ENCODE measurements at places on chromosomes 12 and 14.

DNA sequence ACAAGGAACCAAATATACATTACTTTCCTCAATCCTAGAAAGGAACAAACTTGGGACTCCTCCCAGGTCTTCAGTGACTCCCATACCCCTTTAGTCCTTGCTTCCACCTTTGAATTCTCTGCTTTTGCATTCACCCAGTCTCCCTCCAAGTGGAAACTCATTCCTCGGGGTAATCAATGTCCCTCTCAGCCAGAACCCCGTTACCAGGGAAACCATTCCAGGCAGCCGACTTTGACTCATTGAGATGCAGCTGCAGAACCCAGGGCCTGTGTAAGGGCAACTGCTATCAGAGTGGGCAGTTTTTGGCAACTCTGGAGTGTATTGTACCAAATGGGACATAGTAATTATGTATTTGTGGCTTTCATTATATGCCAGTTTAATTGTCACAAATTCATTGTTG lies 186.2 kb downstream of the NRXN3 start:
- DNase-seq = no peak

DNA sequence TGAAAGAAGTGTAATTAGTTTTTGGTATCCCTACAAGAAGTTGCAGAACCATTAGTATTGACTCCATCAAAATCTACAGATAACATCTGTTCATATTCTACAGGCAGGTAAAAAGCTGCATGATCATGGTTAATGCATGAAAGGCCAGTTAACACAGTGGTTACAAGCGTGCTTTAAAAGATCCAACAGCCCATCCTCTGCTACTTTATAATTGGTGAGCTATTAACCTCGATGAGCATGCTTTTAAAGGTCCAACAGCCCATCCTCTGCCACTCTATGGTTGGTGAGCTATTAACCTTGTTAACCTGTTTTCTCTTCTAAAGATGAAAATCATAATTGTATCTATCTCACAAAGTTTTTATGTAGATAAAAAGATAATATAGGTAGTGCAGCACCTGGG lies 289.3 kb downstream of the DUSP6 start:
- DNase-seq = no peak

GRCh38 chr14:51041108-51041531 lies 53.8 kb downstream of the TRIM9 start:
- no peak for DNase-seq

- DNase-seq = no peak
Measured at GRCh38 chr12:21416511-21417121, 20.8 kb upstream of the PYROXD1 start.

DNA sequence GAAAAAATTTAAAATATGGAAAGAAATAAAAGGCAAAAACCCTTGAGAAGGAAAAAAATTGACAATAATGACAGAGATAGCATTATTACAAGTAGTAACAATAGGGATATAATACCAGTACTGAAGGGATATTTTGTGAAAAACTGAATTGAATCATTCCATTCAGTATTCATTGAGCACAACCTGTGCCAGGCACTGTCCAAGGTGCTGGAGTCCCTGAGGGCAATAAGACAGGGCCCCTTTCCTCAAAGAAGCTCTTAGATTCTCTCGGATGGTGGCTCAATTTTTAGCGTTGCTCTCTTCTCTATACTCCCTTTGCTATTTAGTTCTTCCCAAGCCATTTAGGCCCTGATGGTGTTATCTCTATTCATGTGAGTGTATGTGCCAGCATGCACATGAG lies 34.3 kb upstream of the GAS2L3 start:
- no peak for DNase-seq

DNA sequence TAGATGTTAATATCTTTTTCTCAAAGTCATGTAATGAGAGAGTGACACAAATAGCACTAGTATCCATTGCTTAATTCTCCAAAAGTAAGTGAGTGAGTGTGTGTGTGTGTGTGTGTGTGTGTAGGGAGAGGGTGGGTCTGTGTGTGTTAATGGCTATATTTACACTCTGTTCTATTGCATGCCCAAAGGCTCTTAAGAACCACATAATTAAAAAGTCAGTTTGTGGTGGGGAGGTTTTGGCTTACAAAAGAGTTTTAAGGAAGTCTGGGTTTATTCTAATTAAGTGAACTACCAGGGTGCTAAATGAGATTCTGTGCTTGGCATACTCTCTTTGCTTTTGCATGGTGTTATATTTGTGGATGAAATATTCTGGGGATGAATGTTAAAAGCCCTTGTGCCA lies 1897.6 kb upstream of the FLRT2 start:
- DNase-seq = no peak

- no peak for DNase-seq
Measured at GRCh38 chr12:84978921-84979320, 57.2 kb downstream of the TSPAN19 start.

GRCh38 chr12:123019841-123020138 lies 39.3 kb downstream of the ARL6IP4 start:
- DNase-seq = no peak

DNA sequence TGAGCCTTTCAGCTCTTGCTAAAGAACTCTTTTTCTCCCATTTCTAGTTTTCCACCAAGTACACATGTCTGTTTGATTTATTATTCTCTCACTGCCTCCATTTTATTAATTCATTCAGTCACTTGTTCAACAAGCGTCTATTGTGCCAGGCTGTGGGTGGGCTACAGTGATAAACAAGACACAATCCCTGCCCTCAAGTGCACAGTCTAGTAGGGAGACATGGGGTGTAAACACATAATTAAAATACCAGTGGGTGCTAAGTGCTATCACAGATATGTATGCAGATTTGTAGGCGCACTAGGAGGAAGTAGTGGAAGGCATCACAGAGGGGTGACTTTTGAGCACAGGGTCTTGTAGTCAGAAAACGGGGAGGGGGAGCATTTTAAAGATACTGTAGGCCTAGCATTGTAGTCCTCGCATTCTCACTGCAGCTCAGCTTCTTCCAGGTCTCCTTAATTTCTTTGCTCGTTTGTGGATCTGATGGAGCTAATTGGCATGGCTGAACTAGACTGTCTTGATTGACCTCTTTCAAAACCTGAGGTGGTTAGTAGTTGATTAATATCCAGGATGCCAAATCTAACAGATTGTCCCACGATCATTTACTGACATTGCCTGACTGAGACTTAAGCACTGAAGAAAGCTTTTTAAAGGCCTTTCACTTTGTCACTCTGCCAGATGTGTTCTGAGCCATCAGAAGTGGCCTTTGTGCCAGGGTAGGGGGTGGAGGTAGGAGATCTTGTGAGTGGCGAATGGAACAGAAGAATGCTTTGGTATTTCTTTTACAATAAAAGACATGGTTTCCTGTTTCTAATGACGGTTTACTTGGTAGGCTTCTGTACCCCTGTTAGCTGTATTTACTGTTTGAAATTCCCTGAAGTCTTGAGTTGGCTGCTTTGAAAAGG lies 116.9 kb downstream of the DIP2B start:
- no peak for DNase-seq

DNA sequence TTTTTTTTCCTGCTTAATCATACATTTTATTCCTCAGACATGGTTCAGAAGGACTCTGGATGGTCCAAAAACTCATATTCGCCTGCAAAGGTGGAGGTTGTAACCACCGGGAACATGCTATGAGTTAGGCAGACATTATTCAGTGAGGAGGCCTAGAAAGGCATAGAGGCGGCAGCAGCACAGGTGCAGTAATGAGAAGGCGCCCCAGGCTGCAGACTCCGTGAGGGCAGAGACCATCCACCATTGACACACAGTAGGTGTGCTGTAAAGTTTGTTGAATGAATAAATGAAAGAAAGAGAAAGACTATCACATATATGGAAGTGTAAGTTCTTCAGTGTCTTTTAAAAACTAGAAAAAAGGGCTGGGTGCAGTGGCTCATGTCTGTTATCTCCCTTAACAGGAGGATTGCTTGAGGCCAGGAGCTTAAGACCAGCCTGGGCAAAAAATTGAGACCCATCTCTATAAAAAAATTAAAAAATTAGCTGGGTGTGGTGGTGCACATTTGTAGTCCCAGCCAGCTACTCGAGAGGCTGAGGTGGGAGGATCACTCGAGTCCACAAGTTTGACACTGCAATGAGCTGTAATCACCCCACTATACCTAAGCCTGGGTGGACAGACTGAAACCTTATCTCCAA lies 34.5 kb upstream of the PTGR2 start:
- DNase-seq = no peak

- DNase-seq = no peak
Measured at GRCh38 chr12:14473707-14474287, 93.9 kb downstream of the PLBD1 start.

DNA sequence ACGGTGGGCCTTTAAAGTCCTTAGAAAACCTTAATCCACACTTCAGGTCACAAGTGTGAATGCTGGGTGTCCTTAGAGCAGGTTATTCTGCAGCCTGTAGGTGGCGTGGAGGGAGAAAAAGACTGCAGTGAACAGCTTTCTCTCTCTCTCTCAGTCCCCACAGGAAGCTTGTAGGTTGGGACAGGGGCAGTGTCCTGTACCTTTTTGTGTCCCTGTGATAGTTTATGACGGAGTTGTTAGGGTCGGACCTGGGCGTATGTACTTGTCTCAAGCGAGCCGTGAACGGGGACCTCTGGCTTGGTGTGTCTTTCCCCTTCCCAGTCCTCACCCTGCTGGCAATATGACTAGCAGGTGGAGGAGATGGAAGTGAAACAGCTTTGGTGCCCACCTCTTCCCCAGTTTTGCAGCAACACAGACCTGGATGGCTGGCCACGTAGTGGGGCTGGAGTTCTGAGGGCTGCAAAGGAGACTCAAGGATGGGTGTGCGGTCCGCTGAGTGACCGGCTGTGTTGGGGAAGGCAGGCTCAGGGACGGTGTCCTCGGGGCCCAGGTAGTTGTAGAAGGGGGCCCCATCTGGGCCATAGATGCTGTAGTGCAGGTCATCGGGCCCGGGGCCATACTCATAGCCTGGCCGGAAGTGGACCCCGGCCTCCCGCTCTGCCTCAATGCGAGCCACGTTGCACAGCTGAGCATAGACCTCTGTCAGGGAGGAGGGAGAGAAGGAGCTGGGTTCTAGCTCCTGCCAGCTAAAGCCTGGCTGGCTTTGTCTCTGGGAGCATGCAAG lies 8.9 kb downstream of the ISCA2 start:
- DNase-seq = no peak

DNA sequence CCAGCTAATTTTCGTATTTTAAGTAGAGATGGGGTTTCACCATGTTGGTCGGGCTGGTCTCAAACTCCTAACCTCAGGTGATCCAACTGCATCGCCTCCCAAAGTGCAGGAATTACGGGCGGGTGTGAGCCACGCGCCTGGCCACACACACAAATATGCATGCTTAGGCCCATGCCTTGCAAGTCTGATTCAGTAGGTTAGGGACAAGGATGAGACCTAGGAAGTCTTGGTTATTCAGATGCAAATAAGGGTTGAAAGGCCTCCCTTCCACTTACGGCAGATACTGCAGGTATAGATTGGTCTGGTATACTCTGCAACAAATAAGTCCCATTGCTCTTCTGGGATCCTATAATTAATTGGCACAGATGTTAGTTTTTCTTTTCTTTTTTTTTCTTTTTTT lies 32.9 kb downstream of the TXNRD1 start:
- DNase-seq = no peak

DNA sequence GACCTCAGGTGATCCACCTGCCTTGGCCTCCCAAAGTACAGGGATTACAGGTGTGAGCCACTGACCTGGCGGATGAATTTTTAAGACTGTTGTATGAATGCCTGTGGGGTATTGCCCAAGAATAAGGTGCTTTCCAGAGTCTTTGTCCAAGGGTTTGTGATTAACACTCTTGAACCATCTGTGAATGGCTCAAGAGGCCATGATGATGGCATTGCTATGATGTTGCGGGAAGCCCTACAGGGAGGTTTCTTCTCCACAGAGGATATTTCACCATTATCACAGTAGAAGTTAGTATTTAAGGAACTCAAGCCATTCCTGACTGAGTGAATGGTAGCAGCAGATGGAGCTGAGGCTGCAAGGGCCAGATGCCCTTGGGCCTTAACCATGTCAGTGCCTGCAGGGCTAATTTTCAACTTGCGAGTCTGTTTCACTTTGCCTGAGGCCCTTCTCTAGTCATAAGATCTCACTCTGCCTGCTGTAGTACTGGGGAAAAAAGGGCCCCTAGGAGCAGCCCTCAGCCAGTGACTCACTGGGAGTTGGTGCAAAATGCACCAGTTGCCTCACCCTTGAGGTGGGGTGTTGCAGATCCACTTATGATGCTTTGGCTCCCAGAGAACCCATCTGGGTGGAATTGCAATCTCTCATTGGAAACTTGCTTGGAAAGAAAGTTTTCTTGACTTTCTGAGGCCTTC lies 108.6 kb upstream of the FLRT2 start:
- DNase-seq = no peak

- no peak for DNase-seq
Measured at GRCh38 chr14:101370593-101371569, 190.4 kb upstream of the DIO3 start.

DNA sequence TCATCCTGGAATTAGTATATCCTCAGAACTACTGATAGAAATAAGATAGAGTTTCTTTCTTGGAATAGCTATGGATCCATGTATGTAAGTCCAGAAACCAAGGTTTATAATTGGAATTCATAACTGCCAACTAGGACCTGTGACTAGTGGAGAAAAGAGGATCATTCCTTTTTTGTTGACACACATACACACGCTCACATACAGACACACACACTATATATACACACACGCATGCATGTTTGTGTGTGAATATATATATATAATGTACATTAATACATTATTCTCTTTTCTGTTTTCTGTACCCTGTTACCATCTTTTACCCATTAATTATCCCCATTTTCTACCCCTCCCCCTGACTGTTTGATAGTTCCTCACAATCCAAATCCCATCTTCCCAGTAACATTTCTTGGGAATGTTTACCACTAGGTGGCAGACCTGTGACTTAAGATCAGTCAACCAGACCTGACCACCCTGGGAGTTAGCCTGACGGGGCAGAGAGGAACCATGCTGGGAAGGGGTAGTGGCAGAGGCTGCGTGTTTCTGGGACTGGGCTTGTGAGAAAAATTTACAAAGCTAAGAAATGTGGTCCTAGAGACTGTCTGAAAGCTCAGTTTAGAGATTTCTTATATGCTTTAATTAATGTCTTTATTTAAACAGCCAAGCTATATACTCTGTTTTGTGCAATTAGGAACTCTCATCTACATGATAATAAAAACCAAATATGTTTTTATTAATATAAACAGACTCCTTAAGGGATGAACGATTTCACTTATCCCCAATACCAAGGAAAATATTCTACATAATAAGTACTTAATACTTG lies 308.0 kb downstream of the PPFIA2 start:
- DNase-seq = no peak
